ENCODE measurements at places on chromosomes 6 and 20. TPM values are rescaled to one million over a fixed set of nuclear protein-coding genes. Genes with fewer than 3 reads are reported as not detected.
A peak's percentile ranks its signal among the peaks of the same experiment; 100 is the strongest.

DNA sequence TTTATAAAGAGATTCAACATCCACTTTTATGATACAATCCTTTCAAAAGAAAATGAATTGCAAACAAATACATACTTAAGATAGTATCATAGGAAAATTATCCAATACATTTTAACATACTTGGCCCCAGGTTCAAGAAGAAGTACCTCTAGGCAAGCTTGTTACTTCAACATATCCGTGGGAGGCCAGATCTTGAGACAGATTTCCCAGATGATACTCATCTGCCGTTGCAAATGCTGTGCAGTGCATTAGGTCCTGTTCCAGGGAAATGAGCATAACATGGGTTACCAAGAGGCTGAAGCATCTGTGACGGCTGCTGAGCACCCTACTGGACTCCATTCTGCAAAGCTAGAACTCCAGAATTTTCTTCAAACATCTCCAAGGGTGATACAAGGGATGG is 15.6 kb downstream of the RMND1 start:
- no peak overlapping the region for H3K27ac ChIP-seq
- DNase-seq = no peak
- H3K36me3 ChIP-seq = peaks cover 5% of the 10 kb centered on the region
- no peaks in the 10 kb centered on the region for H3K27me3 ChIP-seq

GRCh38 chr20:35876033-35876320 is 78.3 kb downstream of the SCAND1 start:
- no peaks in the 10 kb centered on the region for H3K4me1 ChIP-seq
- H3K4me3 ChIP-seq = no peak overlapping the region
- no peaks in the 10 kb centered on the region for H3K27me3 ChIP-seq
- peaks cover 3% of the 10 kb centered on the region for H3K36me3 ChIP-seq
- DNase-seq = no peak
- H3K27ac ChIP-seq = no peak overlapping the region

GRCh38 chr6:116412270-116412669 is 41.5 kb downstream of the DSE start:
- no peak overlapping the region for H3K4me3 ChIP-seq
- H3K27ac ChIP-seq = no peak overlapping the region
- H3K27me3 ChIP-seq = no peaks in the 10 kb centered on the region
- peaks cover 15% of the 10 kb centered on the region for H3K4me1 ChIP-seq
- DNase-seq = peak; percentile 66

- H3K27ac ChIP-seq = no peak overlapping the region
- H3K4me1 ChIP-seq = peaks cover 10% of the 10 kb centered on the region
- no peak overlapping the region for H3K4me3 ChIP-seq
- no peaks in the 10 kb centered on the region for H3K27me3 ChIP-seq
- H3K36me3 ChIP-seq = no peaks in the 10 kb centered on the region
Observed at GRCh38 chr20:15675061-15675514, 898.2 kb downstream of the KIF16B start.

DNA sequence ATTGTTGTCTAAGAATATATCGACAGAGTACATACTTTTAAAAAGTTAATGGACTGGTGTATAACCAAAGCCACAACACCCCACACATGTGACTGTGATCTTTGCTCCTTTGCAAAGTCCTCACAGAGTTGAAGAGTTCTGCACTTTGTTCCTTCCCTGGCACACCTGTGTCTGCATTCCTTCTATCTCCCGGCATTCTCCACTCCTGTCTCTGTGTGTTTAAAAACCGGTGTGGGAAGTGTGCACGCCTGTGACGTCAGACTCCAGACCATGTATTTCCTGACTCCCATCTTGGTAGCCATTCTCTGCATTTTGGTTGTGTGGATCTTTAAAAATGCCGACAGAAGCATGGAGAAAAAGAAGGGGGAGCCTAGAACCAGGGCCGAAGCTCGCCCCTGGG is at the start of gene IYD:
TSS of gene IYD (plus strand) at position 251 of the 400 bp plus-strand sequence. CDS start at position 271, 20 bp downstream.
- no peak within 1 kb of the TSS for H3K27ac ChIP-seq
- H3K27me3 ChIP-seq = no peaks in the 10 kb centered on the region
- H3K36me3 ChIP-seq = no peaks in the 10 kb centered on the region
- no peaks in the 10 kb centered on the region for H3K4me1 ChIP-seq
- H3K4me3 ChIP-seq = no peak within 1 kb of the TSS
- no peak for DNase-seq

DNA sequence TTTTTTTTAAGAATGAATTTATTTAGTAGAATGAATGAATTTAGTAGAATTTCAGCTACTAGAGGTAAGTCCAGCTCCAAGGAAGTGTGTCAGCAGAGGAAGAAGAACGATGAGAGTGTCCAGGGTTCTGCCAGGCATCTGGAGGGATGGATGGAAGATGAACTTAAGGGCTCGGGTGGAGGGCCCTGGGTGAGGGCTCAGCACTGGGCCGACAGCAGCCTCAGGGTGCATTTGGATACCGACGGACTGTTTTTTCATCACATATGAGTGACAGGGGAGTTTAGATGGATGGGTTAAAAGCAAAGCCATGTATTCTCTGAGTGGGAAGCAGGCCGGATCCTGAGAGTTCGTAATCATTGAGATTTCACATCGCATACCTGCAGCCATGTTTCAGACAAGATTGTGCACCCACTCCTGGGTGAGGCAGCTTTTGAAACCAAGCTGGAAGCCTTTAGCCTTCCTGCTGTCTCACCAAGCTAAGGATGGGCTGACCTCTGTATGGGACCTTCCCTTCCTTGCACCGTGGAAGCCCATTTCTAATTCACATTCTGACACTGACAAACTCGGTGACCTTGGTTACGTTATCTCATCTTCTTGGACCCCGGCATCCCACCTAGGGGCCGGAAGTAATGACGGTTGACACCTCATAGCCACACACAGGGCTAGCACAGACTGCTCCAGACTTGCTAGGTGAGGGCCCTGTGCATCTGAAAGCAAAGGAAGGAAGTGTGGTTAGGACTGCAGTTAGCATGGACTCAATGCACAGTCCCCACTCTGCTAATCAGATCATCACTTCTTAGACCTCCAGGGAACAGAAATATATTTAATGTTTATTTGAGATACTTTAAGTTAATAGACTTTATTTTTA is 228.5 kb downstream of the SLC24A3 start:
- H3K27me3 ChIP-seq = no peaks in the 10 kb centered on the region
- DNase-seq = peak; percentile 26
- no peak overlapping the region for H3K4me3 ChIP-seq
- H3K27ac ChIP-seq = no peak overlapping the region
- H3K36me3 ChIP-seq = no peaks in the 10 kb centered on the region

- H3K4me1 ChIP-seq = no peaks in the 10 kb centered on the region
- no peak overlapping the region for H3K4me3 ChIP-seq
- H3K27me3 ChIP-seq = no peaks in the 10 kb centered on the region
- H3K36me3 ChIP-seq = no peaks in the 10 kb centered on the region
- no peak for DNase-seq
Observed at GRCh38 chr6:34872332-34872731, 15.5 kb downstream of the TAF11 start.

DNA sequence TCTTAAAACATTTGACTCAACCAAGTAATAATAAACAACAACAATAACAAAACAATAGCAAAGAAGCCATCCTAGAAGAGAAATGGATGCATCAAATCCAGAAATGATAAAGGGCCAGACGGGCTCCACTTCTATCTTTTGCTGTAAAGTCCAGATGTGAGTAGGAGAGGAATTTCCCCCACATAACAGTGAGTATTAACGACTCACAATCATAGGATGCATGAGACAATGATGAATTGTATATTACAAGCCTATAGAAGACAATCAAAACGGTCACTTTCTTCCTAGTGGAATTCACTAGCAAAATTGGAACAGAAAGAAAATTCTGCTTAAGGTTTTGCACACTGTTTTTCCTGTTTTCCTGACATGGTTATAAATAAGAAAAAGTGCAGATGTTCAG is 97.0 kb upstream of the PREP start:
- H3K27ac ChIP-seq = no peak overlapping the region
- no peaks in the 10 kb centered on the region for H3K36me3 ChIP-seq
- no peak overlapping the region for H3K4me3 ChIP-seq
- no peaks in the 10 kb centered on the region for H3K27me3 ChIP-seq

GRCh38 chr6:101578306-101578705 is 184.8 kb downstream of the GRIK2 start:
- no peaks in the 10 kb centered on the region for H3K36me3 ChIP-seq
- H3K4me1 ChIP-seq = no peaks in the 10 kb centered on the region
- H3K27me3 ChIP-seq = no peaks in the 10 kb centered on the region
- H3K4me3 ChIP-seq = no peak overlapping the region
- no peak for DNase-seq
- H3K27ac ChIP-seq = no peak overlapping the region

- DNase-seq = no peak
- H3K4me1 ChIP-seq = peaks cover 14% of the 10 kb centered on the region
- H3K4me3 ChIP-seq = no peak overlapping the region
- no peaks in the 10 kb centered on the region for H3K36me3 ChIP-seq
- no peaks in the 10 kb centered on the region for H3K27me3 ChIP-seq
Observed at GRCh38 chr6:75525682-75526081, 32.1 kb upstream of the FILIP1 start.

GRCh38 chr6:120894077-120894476 is 440.2 kb downstream of the TBC1D32 start:
- no peak for DNase-seq
- H3K36me3 ChIP-seq = no peaks in the 10 kb centered on the region
- H3K27ac ChIP-seq = no peak overlapping the region

DNA sequence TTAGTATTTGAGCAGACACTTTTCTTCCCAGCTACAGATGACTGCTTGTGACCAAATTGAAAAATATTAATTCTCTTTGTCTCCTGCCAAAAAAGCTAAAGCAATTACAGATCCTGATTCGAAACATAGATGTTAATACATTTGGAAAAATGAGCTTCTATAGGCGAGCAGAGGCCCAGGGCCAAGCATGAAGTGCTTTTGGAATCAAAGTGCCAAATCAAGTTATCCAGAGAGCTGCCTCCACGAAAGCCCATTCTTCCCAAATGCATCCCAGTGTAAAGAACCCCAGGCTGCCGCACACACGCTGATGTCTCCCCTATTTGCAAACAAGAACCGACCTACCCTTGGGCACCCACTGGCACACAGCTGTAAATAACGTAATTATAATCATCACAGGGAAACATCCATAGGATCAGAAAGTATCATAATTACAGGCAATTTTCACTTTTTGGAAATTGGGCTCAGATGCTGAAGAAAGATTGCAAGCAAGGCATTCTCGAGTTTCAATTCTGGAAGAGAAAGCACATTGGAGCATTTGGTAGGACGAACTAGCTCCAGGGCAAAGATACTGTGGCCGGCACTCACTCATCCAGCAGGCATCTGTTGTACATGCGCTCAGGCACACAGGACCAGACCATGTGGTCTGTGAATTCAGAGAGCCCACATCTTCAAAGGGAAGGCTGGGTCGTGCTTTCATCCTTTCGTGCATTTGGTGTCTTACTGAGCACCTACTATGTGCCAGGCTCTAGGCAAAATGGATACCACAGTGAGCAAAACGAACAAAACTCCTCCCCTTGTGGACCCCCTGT is 45.9 kb downstream of the BMP7 start:
- H3K36me3 ChIP-seq = no peaks in the 10 kb centered on the region
- no peak for DNase-seq
- no peaks in the 10 kb centered on the region for H3K4me1 ChIP-seq

GRCh38 chr6:8335896-8336295 is 99.4 kb downstream of the SLC35B3 start:
- H3K27ac ChIP-seq = no peak overlapping the region
- H3K4me1 ChIP-seq = no peaks in the 10 kb centered on the region
- no peaks in the 10 kb centered on the region for H3K36me3 ChIP-seq
- DNase-seq = no peak
- H3K27me3 ChIP-seq = no peaks in the 10 kb centered on the region
- H3K4me3 ChIP-seq = no peak overlapping the region

GRCh38 chr20:16490696-16491095 is 82.6 kb downstream of the KIF16B start:
- no peak overlapping the region for H3K27ac ChIP-seq
- no peaks in the 10 kb centered on the region for H3K27me3 ChIP-seq
- no peaks in the 10 kb centered on the region for H3K4me1 ChIP-seq
- no peak overlapping the region for H3K4me3 ChIP-seq
- no peak for DNase-seq

GRCh38 chr6:151027936-151028838 is 162.7 kb downstream of the MTHFD1L start:
- DNase-seq = no peak
- H3K4me3 ChIP-seq = no peak overlapping the region
- H3K27ac ChIP-seq = no peak overlapping the region
- H3K27me3 ChIP-seq = no peaks in the 10 kb centered on the region

DNA sequence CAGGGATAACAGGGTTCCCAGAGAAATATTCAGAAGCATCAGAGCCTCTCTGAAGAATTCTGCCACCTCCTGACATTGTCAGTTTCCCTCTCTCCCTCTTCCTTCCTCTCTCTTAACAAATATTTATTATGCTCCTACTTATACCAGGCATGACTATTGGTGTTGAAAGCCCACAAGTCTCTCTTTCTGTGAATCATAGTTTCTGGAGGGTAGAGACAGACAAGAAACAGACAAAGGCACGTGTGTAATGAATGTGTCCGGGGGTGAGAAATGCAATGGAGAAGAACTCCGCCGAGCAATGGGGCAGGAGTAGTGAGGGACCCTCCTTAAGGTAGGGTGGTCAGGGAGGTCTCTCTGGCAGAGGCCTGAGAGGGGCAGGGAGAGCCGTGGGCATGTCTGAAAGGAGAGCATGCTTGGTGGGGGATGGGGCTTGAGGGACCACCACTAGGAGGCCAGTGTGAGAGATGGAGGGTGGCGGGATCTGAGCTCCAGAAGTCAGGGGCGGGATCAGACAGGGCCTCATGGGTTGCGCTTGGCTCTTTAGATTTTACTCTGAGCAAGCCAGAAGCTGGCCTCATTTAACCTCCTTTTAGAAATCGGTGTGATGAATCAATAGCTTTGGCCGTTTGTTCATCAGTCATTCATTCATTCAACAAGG is 57.3 kb downstream of the EYA2 start:
- H3K36me3 ChIP-seq = no peaks in the 10 kb centered on the region
- H3K4me1 ChIP-seq = no peaks in the 10 kb centered on the region
- no peak overlapping the region for H3K4me3 ChIP-seq
- H3K27ac ChIP-seq = no peak overlapping the region
- peak; percentile 34 for DNase-seq

DNA sequence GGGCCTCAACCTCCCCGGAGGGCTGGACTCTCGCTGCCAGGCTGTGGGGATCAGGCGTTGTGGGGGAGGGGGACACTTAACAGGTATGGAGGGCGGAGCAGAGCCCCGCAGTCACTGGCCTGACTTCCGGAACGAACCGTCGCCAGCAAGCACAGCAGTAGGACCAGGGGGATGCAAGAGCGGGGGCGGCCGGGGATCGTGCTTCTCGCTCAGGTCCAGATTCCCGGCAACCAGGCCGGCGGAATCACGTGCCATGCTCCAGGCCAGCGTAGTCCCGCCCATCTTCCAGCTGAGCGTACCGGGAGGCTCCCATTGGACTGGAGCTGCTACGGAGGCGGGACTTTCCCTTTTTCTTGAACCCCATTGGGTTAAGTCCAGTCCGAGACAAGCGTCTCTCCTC is 10.0 kb upstream of the POU5F1 start:
- H3K27ac ChIP-seq = no peak overlapping the region
- DNase-seq = peak; percentile 68
- peak overlapping the region; percentile 41 for H3K4me3 ChIP-seq
- no peaks in the 10 kb centered on the region for H3K27me3 ChIP-seq

Gene NRSN1
- 1.7 TPM for total RNA-seq

Gene GSTA1
- not detected for total RNA-seq

Gene GNMT
- total RNA-seq = not detected

Gene OTOR
- total RNA-seq = not detected

Gene SLC16A10
- total RNA-seq = 0.83 TPM

Gene ANKRD66
- not detected for total RNA-seq

All from sigmoid colon (tissue), 7 donors.